ENCODE measurements at places on chromosomes 12 and 14.

DNA sequence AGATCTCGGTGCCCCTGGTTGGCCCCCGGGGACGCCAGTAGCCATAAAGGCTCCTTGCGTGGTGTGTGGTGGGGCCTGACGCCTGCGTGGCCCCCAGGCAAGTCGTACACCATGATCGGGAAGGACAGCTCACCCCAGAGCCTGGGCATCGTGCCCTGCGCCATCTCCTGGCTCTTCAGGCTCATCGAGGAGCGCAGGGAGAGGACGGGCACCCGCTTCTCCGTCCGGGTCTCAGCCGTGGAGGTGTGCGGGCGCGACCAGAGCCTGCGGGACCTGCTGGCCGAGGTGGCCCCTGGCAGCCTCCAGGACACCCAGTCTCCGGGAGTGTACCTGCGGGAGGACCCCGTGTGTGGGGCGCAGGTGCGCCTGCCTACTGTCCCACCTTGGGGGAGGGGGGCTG is 34.5 kb downstream of the KIF26A start:
- DNase-seq = no peak

- DNase-seq = no peak
These were observed 170.2 kb downstream of the ERC1 start for GRCh38 chr12:1161197-1161596.

GRCh38 chr12:121217761-121218160 is 7.8 kb downstream of the P2RX4 start:
- no peak for DNase-seq

GRCh38 chr12:52347551-52348510 is 19.4 kb downstream of the KRT85 start:
- DNase-seq = no peak

DNA sequence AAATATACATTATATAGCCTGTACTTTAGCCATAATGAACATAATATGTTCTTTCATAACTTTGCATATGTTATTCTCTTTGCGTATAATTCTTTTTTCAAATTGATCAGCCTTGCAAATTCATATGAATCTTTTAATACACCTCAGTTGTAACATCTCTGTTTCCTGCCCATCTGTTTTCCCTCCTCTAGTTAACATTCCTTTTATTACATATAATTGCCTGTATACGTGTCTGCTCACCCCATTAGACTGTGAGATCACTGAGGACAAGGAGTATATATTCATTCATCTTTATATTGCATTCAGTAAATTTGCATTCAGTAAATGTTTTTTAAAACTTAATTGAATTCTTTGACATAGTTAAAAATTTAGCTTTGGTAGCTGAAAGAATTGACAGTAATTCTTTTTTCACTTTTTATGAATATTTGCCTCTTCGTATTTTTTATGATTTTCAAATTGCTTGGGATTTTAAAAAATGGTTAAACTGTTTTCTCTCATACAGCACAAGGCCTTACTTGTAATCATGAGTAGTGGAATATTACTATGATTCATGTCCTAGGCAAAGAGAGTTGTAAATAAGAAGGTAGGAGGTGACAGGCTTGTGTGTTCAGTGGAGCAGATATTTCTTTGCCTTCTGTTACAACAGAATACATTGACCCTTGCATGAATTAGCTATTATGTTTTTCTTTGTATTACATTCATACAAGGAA is 32.8 kb upstream of the KLHL42 start:
- no peak for DNase-seq

GRCh38 chr12:49348781-49349180 is 2.1 kb downstream of the DNAJC22 start:
- no peak for DNase-seq

GRCh38 chr14:88748288-88748687 is 44.5 kb downstream of the EML5 start:
- no peak for DNase-seq

GRCh38 chr14:95727056-95727700 is 13.3 kb upstream of the TCL1A start:
- DNase-seq = no peak

- DNase-seq = no peak
These were observed 100.9 kb downstream of the EPS8 start for GRCh38 chr12:15688202-15688736.

DNA sequence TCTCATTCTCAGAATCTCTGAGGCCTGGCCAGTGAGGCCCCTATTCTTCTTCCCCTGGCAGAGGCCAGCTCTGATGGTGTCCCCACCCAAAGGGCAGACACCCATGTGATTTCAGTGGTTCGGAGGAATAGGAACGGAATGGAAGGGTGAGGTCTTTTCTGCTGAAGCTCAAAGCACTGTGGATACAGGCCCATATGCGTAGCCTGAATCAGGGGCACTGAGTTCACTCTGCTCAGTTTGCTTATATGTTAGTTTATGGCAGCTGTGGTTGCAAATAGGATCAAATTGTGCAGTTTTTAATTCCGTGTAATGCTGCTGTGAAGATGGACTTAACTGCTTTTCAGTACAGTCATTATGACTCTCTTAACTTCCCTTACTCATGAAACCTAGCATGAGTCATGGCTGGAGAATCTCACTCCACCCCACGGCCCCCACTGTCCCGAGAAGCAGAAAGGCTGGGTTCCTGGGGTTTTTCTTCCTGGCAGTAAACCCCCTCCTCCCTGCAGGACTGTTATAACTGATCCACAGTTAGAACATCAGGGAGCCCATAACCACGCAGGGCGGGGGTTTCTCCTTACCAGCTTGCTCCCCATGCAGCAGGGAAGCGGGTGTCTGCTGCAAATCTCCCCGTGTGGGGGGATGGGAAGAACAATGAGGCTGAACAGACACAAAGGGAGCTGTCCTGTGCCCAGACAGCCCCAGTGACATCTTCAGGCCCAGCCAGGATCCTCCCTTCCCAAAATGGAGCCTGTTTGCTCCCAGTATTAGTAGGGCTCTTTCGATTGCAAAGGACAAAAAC is 122.7 kb downstream of the SLC38A6 start:
- DNase-seq = no peak

DNA sequence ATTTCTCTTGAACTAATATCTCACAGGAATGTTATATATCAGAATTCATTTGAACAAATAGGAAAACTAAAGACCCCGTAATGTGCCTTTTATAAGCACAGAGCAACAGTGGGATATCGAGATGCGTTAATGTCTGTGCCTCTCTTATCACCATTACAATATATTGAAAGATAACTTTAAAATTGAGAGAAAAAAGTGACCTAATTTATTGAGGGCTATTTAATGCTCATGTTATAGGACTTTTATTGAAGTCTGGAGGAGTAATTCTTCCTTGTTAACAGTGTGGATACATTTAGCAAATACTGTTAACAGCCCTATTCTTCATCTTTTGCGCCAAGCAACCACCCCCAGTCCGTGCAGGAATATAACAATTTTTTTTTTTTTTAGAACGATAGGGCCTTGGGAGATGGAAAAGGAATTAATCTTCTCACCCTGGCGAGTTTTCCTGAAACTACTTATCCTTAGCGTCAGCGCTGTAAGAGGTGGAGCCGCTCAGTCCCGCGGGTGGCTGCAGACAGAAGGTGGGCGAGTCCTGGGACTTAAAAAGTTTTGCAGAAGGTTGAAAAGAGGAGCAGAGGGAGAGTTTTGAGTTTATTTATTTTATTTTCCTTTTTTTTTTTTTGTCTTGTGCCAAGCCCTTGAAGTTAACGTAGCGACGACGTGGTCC is 11.0 kb downstream of the FOXG1 start:
- DNase-seq = no peak

- no peak for DNase-seq
These were observed 120.3 kb downstream of the TMEM30B start for GRCh38 chr14:61160798-61161197.

- DNase-seq = no peak
These were observed 67.7 kb upstream of the CPM start for GRCh38 chr12:69000540-69001243.

DNA sequence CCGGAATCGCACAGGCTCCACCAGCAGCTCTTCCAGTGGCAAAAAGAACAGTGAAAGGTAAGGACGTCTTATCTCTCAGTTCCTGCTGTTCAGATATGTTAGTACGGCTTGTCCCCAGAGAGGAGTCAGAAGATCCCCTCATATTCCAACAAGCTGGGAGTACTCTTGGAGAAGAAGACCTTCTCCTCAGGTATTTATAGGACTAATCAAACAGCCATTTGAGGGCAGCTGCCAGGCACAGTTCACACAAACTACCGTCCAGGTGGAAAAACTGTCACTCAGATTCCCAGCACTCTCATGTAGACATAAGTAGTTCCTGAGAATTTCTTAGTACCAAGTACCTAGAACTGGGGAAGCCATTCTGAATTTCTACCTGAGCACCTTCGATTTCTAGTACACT is 85.3 kb downstream of the EML1 start:
- no peak for DNase-seq

DNA sequence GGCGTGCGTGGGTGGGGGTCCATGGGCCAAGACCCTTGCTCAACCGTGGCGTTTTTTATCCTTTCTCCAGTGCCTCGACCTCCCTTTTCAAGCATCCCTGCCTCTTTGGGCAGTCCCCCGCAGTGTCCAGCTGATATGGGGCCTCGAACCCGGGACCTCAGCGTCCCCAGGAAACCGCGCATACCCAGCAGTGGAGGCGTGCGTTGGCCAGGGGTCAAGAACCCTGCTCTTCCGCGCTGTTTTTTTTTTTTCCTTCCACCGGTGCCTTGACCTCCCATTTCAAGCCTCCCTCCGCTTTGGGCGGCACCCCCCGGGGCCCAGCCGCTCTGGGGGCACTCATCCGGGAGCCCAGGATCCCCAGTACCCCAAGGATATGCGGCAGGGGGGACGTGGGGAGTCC is 325.8 kb downstream of the ALG10 start:
- no peak for DNase-seq

DNA sequence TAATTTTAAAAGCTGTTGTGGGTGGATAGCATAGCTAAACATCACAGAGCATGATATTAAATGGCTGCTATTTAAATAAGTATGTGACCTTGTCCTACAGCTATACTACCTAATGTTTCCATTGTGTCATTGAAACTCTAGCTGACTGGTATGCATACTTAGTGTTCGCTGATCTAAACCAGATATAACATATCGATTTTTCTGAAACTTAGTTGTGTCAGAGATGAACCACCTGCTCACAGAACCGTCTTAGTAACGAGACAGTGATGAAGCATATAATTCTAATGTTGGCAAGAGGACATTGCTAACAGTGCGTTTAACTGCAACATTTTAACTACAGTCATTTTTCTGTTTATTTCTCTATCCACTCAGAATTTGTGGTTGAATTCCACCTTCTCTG is 36.1 kb upstream of the NUAK1 start:
- no peak for DNase-seq

DNA sequence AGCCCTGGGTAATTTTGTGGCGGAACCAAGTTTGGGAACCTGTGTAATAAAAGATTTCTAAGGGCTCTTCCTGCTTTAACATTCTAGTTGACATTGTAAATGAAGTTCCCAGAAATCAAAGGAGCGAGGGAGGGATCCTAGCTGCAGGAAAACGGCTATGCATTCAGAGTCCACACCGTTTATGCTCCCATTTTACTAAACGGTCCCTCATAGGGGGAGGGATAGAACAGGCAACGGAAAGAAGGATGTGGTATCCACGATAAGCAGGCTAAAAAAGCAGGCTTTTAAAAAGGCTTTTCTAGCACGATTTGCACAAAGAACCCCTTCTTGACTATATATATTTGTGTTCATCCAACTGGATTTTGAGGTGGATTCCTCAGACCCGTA is 559 bp downstream of the SYNJ2BP start:
- DNase-seq = no peak

GRCh38 chr12:131163189-131163738 is 209.6 kb downstream of the ADGRD1 start:
- DNase-seq = no peak

DNA sequence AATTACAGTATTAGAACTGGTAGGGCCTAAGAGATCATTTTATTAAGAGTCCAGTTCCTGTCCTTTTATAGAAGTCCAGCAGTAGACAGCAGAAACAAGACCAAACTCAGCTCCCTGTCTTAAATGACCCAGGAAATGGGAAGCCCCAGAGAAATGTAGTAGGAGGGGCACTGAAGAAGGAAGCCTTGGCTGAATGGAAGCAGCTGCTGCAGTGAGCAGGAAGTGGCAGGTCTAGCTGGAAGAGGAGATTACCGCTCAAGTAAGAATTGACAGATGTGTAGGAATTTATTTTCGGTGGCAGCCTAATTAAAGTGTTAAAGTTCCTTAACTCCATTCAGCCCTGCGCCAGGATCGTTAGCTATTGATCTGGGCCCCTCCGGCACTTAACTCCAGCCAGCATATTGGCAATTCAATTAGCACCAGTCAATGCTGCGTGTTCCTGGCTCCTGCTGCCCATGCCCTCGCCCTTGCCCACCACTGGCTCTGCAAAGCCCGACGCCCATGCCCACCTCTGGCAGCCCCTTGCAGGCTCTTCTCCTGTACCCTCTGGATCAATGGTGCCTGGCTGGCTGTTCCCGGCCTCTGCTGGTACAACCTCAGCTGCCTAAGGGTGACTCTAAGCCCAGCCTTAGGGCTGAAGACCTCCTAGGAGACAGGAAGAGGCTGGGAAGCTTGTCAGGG is 21.1 kb downstream of the ZFHX2 start:
- DNase-seq = no peak

DNA sequence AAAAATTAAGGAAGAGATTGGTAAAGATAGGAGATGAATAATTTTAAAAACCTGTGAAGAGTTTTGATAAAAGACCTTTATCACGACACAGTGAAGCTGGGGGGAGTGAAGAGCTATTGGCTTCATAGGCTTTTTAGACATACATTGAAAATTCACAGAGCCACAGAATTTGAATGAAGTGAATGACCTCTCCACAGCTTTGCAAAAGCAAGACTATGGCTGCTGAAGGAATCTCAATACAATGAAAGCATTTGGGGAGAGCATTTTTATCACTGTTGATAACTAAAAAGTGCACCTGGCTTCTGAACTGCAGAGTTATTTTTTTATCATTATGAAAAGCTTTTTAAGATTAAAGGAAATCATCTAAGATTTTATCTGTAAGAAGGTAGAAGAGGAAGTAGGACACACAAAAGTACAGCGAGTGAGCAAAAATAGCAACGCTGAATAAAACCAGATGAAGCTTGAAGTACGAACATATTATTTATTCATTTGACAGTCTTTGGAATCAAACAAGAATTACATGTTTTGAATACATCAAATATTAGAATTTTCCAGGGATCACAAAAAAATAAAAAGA is 317.5 kb downstream of the KCNC2 start:
- DNase-seq = no peak

- DNase-seq = no peak
These were observed 1.5 kb upstream of the MRPL42 start for GRCh38 chr12:93465841-93466240.

GRCh38 chr12:104297477-104298113 is 5.9 kb upstream of the EID3 start:
- DNase-seq = no peak

GRCh38 chr12:116277467-116278278 is at the start of gene MED13L:
Gene MED13L, minus strand, starts transcription at chr12:116277693. Its CDS starts 562 bp downstream, at chr12:116277131.
- DNase-seq = peak; percentile 91

- no peak for DNase-seq
These were observed 141.8 kb downstream of the VRK1 start for GRCh38 chr14:96938946-96939345.

GRCh38 chr14:27929797-27930347 is 836.7 kb upstream of the FOXG1 start:
- DNase-seq = no peak

All from activated CD4-positive, alpha-beta T cell treated with anti-CD3 and anti-CD28 coated beads for 4 hours (primary cell).